Inflammatory macrophage (primary cell): ENCODE measurements at places on chromosomes 12 and 14.

DNA sequence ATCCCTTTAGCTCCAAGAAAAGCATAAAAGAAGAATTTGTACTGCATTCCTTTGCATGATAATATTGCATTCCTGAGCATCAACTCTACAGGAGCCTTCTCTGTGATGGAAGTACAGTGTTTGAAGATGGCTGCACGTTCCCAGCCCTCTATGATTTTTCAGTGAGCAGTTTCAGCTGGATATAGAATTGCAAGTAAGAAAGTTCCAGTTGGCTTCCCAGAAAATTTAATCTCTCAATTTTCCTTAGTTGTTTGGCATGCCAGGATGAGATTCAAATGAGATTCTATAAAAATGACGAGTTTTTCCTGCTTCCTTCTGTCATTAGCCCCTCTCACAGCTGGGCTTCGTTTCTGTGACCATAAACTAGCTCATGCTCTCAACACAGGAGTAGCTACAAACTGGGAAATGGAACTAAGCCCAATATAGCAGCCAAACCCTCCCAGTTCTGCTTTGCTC is 109.9 kb downstream of the TTC8 start:
- DNase-seq = no peak

- no peak for DNase-seq
Observed at GRCh38 chr14:56949828-56950227, 139.5 kb upstream of the OTX2 start.

DNA sequence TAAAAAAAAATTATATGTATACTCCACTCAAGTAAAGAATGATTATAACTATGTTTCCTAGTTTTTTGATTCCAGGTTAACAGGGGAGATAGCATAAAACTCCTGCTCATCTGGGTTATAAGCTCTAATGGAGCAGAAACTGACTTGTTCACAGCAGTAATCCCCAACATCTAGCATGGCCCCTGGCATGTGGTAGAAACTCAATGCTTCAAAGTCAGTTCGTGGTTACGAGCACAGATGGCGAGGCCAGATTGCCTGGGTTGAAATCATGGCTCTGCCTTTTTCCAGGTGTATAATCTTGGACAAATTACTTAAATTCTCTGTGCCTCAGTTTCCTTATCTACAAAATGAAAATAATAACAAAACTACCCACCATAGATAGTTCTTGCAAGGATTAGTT is 183.8 kb downstream of the TTC7B start:
- DNase-seq = no peak

- DNase-seq = no peak
Observed at GRCh38 chr12:54042970-54043853, 10.4 kb downstream of the HOXC5 start.

GRCh38 chr12:83067981-83068380 is 381.3 kb downstream of the TMTC2 start:
- DNase-seq = no peak
